ENCODE measurements at places on chromosomes 5 and 9.

GRCh38 chr5:165227515-165227914, 1722.1 kb downstream of the MAT2B start:
- no peak for DNase-seq

GRCh38 chr5:136135536-136135935, 2.9 kb downstream of the SMAD5 start:
- no peak for DNase-seq

- DNase-seq = no peak
Measured at GRCh38 chr5:389891-390622, 52.9 kb upstream of the EXOC3 start.

- DNase-seq = no peak
Measured at GRCh38 chr5:108232805-108233204, 149.1 kb downstream of the FBXL17 start.
